SK-MEL-5 (cell line): ENCODE measurements at places on chromosomes 2 and 18.

GRCh38 chr2:39636306-39636705, 29.4 kb upstream of the TMEM178A start:
- no peak for DNase-seq

DNA sequence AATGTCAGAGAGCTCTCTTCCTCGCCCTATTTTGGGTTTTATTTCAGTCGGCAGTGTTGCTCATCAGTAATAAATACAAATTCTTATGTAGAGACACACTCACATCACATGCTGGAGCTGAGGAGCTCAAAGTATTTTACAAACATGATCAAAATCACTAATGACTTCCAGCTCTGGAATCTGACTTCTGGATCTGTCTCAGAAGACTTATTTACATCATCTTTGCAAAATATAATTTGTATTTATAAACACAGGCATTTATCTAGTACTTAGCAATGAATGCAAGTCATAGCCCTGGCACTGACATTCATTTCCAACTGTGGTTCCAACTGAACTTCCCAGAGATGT, 327.1 kb downstream of the NCKAP5 start:
- DNase-seq = no peak

- no peak for DNase-seq
These were observed 23.9 kb upstream of the CEP68 start for GRCh38 chr2:65032019-65032975.

DNA sequence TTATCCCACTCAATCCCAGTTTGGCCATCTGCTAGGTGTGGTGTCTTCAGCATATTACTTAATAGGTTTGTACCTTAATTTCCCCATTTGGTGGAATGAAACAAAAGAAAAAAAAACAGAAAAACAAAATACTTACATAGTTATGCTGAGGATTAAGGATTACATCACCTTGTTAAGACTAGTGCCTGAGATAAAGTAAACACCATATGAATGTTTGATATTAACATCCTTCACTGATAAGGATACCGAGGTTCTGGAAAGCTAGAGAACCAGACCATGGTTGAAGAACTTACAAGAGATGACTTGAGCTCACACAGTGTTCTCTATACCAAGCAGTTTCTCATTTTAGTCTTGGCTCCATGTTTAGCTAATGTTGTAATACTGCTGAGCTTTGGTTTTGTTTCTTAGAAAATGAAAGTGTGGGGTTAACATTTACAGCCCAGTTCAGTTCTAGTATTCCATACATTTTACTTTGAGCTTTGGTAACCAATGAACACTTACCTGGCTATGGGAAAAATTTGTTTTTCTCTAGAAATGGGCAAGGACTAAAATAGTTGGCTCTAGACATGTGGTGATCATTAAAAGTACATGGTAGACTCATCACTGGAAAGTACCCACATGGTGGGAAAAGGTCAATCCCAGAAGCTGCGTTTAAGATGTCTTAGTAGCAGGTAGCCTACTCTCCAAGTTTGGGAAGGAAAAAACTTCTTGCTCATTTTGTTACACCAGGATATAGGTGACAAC, 5.8 kb upstream of the GPD2 start:
- DNase-seq = no peak

GRCh38 chr18:78875016-78875777, 104.4 kb upstream of the SALL3 start:
- DNase-seq = peak; percentile 61

DNA sequence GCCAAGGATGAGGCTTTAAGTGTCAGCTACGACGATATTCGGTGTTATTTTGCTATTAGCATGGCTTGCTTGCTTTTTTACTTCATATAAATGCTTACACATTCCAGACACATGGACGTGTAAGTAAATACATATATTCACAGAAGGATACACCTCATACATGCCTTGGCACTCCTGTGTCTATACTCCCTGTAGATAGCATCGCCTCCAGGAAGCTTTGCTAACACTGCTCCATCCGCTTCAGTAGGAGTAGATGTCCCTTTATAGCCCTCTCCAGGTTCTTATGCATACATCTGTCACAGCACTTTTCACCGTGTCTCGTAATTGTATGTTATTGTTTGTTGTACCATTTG, 27.5 kb upstream of the KCTD1 start:
- DNase-seq = no peak

DNA sequence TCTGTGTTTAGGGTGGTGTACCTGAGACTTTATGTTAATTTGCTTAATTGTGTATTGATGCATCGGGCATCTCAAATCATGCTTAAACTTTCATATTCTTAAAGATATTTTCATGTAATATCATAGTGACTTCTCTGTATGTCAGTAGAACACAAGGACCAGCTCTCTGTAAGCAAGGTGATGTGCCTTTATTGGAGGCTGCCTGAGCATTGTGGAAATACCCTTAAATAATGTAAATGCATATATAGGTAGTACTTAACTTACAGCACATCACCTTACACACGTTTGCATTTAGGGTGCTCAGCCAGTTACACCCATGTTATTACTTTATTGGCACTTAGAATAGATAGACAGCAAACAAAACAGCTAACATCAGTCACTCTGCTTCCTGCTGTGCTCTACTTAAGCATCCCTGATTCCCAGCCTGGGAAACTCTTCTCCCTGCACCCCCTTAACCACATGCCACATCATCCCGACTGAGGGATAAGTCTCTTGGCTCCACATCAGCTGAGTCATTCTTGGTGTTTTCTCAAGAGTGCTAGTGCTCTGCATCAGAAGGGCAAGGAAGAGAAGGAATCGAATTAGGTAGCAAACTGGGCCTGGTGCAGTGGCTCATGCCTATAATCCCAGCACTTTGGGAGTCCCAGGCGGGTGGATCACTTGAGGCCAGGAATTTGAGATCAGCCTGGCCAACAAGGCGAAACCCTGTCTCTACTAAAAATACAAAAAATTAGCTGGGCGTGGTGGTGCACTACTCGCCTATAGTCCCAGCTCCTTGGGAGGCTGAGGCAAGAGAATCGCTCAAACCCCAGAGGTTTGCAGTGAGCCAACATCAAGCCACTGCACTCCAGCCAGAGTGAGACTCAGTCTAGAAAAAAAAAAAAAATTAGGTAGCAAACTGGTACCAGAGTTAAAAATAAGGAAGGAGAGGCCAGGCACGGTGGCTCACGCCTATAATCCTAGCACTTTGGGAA, 108.7 kb downstream of the MAP3K20 start:
- no peak for DNase-seq

- no peak for DNase-seq
These were observed 154.6 kb downstream of the LOXHD1 start for GRCh38 chr18:46502444-46502843.

GRCh38 chr18:33805592-33805991, 227.6 kb downstream of the ASXL3 start:
- DNase-seq = no peak

GRCh38 chr2:223500709-223501108, 101.5 kb downstream of the SCG2 start:
- no peak for DNase-seq

GRCh38 chr2:207166349-207167098, 776 bp upstream of the KLF7 start:
- peak; percentile 70 for DNase-seq

- DNase-seq = no peak
These were observed 101.2 kb downstream of the ZNF519 start for GRCh38 chr18:14031053-14031452.

- no peak for DNase-seq
These were observed 257.1 kb downstream of the MYO3B start for GRCh38 chr2:170434900-170435621.

DNA sequence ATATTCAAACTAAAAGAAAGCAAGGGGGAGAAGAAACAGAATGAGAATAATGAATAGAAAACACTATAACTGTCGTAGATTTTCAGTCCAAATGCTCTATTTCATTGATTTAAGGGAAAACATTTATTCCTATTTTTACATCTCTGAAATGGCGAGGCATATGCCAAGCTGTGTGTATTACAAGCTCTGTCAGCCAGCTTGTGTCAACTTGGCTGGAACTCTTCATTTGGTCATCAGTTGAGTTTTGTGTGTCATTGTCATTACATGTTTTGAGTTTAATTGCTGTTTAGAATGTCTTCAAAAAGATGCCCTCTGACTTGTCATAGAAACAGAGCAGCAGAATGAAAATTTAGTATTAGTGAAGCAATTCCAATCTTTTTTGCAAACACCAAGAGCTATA, 8.1 kb upstream of the IL37 start:
- DNase-seq = no peak
